Right renal pelvis (tissue), 4 donors: ENCODE measurements at places on chromosomes 5 and 9. TPM values are rescaled to one million over a fixed set of nuclear protein-coding genes. Genes with fewer than 3 reads are reported as not detected.

The PAPPA gene
- 7.6 TPM for polyA plus RNA-seq

The AFAP1L1 gene
- polyA plus RNA-seq = 19.6 TPM

The SPINK7 gene
- 0.25 TPM for polyA plus RNA-seq

DNA sequence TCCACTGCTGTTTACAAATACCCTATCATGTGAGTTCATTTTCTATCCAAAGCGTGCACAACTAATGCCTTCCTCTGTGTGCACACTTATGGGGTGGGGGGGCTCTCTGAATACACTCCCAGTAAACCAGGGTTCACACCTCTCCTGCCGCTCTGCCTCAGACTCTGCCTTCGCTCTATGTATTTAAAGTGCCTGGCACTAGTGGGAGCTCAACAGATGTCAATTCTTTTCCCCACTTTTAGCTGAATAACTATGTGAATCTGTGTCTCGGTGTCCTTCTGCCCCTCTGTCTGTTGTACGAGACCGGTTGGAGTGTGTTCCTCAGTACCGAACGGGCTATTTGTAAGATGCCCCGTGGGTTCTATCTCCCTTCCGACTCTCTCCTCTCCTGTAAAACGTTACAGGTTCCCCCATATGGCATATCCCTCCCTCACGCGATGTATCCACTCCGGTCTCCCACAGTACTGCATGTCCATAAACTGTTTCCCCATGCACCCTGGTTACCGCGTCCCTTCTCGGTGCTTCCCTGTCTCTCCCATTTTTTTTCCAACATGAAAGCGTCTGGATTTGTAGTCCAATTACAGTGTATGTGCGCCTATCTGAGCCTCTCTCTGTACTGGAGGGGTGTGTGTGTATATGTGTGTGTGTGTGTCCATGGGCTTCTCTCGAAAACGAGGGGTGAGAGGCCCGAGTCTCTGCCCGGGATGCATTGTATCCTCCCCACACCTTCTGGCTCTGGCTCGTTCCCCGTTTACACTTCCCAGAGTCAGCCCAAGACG, 1.6 kb downstream of the ELL2 start:
- DNase-seq = no peak

DNA sequence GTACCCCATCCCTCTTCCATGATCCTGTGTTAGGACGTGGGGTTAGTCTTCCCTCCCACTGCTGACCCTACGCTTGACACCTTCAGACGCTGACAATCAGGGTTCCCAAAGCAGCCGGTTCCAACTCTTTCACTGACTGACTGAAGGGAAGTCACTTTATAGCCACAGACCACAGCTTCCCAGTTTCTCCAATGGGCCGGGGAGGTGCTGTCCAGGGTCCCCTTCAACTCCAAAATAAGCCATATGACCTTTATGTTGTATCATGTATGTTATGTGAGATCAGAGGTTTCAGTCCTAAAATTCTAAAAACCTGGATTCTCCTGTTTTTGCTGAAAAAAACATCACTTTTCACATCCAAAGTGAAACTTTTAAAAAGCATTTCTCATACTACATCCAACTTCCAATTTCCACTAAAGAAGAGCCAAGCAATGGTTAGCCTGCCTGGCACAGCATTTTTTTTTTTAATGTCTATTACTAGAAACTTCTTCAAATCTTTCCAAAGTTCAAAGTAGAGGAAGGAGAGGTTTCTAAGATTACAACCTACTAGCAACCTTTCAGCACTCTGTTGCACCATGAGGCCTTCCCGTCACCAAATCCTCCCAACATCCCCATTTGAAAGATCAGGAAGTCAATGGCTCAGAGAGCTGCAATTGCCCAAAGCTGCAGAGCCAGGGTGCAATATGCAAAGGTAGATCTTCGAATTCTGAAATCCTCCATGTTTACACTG, 5.2 kb downstream of the EPB41L4B start:
- DNase-seq = no peak

DNA sequence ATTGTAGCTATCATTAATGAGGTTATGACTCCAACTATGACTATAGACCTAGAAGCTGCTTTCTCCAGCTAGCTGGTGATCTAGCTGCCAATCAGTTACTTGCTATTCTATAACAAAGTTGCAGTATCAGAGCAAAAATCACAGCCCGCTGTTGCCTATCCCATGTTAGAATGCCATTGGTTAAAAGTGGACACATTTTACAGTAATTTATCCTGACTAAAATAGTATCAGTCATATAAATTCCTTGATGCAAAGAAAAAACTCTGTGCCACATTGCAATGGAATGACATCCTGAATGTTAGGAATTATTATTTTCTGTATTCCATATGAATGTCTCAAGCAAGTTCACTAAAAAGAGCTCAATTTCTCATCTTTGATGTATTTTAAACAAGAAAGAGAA, 626.5 kb downstream of the PDE4D start:
- DNase-seq = no peak

- no peak for DNase-seq
These were observed 19.0 kb downstream of the GPR107 start for GRCh38 chr9:130072515-130073235.

DNA sequence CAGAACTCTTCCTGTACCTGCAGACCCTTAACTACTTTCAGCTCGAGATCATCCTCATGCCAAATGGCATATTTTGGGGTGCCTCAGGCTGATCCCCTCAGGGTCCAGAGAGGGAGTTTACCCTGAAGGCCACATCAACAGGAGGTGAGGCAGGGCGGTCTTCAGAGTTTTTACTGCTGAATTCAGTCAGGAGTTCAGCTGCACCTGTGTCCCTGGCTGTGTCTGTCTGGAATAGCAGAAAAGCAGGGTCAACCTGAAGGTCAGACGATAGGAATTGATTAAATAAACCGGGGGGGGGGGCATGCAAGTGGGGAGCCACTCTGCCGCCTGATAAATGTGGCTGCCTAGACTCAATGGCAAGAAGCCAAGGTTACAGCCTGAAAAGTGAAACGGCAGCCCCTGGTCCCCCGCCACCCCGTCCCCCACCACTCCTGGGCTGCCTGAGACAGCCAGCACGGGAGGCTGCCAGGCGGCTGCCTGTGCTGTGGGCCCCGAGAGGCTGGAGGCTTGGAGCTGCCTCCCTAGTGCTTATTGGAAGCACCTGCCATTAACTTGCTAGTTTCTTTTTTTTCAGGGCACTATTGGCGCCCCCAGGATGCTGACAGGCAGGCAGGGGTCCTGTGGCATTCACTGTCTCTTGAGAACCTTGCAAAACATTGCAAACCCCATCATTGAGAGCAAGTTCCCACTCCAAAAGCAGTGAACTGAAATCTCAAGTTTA, 182.7 kb upstream of the PPP1R26 start:
- no peak for DNase-seq

DNA sequence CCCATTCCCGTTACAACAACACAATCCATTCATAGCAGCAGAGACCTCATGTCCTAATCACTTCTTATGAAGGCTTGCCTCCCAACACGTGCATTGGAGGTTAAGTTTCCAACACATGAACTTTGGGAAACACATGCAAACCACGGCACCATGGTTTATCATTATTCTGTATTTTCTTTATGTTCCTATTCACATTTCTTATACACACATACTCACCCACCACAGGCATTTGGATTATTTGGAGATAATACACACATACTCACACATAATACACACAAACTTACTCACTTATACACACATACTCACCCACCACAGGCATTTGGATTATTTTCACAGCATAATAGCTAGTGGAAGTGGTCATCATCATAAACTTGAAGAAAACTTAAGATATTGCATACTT, 75.6 kb downstream of the C7 start:
- no peak for DNase-seq

- DNase-seq = no peak
These were observed 16.2 kb upstream of the CPLX2 start for GRCh38 chr5:175855041-175855720.
